ENCODE measurements at places on chromosomes 4 and X.

DNA sequence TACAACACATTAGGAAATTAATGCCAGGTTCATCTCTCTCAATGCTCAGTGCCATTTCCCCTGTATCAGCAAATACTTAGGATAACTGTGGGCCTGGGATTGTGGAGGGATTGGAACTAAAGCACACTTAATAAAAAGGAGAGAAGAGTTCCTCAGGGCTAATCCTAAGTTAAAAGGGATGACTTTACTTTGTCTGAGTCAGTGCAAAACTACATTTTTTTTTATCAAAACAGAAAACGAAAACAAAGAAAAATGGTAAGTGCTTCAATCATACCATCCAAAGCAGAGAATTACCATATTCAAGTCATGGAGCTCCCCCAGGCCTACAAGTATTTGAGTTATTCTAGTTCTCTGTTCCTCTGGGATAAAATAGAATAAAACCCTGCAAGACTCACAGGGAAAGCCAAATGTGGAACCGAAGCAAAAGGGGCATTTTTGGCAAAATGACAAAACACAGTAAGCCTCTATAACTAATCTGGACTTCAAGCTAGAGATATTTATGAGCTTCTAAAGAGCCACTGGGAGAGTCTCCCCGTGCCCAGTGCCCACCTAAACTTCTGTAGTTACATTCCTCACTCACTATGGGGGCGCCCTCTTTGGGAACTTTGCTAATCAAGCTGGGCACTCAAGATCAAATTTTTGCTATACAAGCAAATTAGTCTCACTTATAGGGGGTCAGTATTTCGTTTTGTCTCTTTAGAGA is 53.4 kb downstream of the PALLD start:
- no peak for DNase-seq

DNA sequence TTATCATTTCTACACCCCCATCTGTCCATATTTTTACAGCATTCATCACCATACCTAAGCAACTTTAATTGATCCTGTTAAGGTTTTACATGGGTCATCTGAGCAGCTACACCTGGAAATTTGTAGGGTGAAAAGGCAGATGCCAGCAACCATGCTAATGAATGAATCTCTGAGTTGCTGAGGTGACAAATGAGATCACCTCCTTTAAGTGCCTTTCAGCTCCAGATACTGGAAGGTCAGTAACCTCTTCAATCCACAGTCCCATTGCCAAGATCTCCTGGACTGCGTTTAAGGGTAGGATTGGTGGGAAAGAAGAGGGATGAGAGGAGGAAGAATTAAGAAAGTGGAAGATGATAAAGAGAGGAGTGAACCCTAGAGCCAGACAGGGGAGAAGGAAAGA is 8.5 kb upstream of the BMP3 start:
- DNase-seq, result no peak

- no peak for DNase-seq
Measured at GRCh38 chr4:38366997-38367396, 297.0 kb upstream of the KLF3 start.

- no peak for DNase-seq
Measured at GRCh38 chr4:61373901-61374440, 173.8 kb downstream of the ADGRL3 start.

DNA sequence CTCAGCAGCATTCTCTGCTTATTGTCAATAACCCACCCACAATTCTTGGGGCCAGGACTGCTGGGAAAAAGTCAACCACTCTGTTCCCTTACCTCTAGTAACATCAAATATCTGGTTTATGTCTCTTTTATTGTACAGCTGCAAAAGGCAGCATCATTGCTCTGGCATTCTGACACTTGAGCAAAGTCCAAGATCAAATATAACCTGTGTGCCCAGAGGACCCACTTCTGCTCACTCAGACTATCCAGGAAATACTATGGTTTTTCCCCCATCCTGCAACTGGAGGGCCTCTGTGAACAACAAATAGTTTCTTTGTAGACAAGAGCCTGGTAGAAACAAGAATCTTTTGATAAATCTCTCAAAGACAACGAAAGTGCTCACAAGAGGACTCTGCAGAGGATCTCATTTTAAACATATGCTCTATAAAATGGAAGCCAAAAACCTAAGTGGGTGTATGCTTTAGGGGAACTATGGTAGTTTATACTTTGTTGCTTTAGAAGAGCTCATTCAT is 154.7 kb downstream of the RAB28 start:
- DNase-seq, result no peak

DNA sequence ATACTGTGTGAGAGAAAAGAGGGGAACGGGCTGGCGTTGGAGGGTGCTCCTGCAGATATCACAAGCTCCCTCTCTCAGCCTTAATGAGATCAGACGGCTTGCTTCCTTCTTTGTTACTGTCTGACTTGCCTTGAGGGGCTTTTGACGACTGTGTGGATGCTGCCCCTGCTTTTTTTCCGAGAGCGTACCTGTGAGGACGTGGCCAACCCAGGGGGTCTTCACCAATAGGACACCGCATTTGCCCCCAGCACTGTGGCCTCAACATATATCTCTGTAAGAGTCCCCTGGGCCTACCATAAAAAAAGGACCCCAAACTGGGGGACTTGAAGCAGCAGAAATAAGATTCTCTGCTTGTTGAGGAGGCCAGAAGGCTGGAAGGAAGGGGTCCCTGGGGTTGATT is 143.9 kb downstream of the SHOX start:
- no peak for DNase-seq

DNA sequence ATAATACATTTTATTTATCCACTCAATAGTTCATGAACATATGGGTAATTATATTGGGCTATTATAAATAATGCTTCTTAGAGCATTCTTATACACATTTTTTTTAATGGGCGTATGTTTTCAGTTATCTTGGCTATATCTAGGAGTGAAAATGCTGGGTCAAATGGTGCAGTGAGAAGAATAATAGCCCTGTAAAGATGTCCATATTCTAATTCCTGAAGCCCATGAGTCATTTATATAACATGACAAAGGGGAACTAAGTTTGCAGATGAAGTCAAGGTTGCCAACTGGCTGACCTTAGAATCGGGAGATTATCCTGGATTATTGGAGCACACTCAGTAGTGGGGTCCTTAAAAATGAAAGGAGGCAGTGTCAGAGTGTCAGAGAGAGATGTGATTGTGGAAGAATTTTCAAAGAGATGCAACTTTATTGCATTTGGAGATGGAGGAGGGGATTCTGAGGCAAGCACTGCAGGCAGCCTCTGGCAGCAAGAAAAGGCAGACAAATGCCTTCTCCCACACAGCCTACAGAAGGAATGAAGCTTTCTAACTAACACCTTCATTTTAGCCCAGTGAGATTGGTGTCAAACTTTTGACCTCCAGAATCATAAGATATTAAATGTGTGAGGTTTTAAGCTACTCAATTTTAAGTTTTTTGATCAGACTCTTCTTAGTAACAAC is 106.1 kb upstream of the HS3ST1 start:
- no peak for DNase-seq

GRCh38 chr4:184653650-184654049 is 4.1 kb downstream of the PRIMPOL start:
- DNase-seq, result no peak

GRCh38 chr4:136841526-136841925 is 690.8 kb downstream of the PCDH18 start:
- DNase-seq, result no peak

DNA sequence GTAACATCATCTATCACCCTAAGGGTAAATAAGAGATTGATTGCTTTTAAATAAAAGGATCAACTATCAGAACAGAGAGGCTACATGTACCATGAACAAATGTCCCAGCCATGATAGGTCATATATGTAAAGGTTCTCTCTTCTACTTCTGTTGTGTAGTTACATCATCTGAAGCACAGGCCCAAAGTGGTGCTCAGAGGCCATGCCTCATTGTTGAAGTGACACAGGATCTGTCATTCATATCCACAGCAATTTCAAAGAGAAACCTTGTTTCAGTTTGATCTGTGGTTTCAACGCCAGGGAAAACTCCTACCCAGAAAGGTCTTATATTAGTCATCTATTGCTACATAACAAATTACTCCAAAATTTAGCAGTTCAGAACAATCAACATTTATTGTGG is 269.2 kb upstream of the MAOA start:
- DNase-seq, result no peak

- peak; percentile 44 for DNase-seq
Measured at GRCh38 chr4:105140684-105141490, 5.8 kb upstream of the TET2 start.

- no peak for DNase-seq
Measured at GRCh38 chrX:149044471-149044870, 460.6 kb downstream of the IDS start.

- DNase-seq, result no peak
Measured at GRCh38 chrX:136586386-136586785, 54.4 kb downstream of the VGLL1 start.

DNA sequence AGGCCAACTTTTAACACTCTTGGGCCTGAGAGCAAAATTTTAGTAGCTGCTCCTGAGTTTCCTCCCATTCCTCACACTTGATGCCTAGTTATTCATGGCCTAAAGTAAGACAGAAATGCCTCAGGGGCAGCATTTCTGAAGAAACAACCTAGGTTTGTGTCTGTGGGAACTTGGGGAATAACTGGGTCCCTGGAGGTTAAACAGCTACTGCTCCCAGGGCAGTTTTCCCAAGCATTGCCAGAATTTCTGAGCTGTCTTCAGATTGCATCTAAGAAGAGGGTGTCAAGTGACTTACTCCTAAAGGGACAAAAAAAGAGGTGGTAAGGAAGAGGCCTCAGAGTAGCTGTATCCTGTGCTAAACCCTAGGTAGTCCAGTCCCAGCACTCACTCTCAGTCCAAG is 130.8 kb upstream of the ACSL4 start:
- DNase-seq, result no peak

DNA sequence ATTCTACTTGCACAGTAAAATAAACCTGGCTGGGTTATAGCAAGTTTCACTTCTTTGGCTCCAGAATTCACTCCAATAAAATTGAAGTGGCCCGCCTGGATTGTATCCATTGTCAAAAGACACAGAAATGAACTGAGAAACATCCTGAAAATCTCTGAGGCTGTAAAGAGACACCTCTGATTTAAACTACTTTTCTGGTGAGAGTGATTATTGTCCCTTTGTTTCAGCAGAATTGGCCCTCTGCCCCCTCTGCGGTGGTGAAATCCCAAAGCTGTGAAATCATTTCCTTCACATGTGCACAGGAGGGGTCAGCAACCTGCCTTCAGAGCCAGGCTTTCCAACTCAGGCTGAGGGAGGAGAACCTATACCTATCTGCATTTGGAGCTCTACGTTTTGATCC is 23.0 kb downstream of the GAB3 start:
- DNase-seq, result no peak

DNA sequence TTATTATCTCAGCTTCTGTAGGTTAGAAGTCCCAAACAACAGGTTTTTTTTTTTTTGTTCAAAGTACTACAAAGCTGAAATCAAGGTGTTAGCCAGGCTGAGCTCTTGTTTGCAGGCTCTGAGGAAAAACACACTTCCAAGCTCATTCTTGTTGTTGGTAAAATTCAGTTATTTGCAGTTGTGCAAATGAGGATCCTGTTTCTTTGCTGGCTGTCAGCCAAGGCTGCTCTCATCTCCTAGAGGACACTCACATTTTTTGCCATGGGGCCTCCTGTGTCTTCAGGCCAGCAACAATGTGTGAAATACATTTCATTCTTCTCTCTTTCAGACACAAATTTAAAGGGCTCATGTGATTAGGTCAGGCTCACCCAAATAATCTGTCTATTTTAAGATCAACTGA is 60.3 kb upstream of the HSD17B10 start:
- DNase-seq, result no peak

DNA sequence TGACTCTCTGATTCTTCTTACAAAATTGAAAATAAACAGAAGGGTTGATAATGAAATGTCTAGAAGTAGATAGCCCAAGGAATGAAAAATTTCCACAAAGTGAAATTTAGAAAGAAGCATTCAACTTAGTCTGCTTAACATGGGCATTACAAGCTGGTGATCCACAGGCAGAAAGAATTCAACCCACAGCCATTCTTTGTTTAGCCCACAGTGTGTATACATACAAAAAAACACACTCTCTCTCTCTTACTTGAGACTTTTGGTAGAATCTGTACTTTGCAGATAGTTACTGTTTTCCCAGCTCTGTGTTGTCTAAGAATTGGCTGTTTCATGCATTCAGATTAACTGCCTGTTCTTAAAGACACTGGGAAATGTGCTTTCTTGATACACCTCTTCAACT is 159.8 kb downstream of the SLC4A4 start:
- DNase-seq, result no peak

DNA sequence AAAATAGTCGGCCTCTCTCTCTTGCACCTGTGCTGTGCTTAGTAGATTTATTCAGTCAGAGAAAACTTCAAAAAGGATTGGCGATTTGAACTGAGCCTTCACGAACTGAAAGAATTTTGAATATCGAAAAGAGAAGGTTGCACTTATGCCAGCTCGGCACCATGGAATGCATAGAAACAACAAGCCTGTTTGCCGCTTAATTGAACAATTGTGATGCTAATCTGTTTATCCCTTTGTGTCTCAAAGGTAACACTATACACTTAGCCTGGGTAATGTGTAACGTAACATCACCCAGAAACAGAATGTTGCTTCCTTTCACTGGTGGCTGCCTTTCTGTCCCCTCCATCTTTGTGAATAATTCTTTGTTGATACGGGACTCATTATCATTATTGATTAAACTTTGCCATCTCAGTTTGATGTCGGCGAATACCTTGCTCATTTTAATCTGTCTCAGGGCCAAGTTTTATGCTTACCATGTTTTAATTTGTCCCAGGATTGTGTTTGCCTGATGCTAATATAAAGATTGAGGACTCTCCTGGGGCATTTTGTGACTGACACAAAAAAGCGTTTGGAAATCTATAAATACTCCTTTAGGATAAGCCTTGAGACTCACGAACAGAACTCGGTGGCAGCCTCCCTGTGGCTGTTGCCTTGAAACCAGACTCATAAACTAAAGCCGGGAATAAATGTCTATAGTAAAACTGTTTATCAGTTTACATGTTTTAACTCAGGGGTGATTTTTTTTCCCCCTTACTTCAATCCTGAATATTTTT is 400.5 kb downstream of the RAPGEF2 start:
- DNase-seq, result no peak

Measured in stimulated activated CD4-positive, alpha-beta T cell treated with anti-CD3 and anti-CD28 coated beads, Interleukin-1b, Interleukin-23, amount 100 ng/mL, for 4 hours (primary cell).